ENCODE measurements at places on chromosomes 6 and 20.

DNA sequence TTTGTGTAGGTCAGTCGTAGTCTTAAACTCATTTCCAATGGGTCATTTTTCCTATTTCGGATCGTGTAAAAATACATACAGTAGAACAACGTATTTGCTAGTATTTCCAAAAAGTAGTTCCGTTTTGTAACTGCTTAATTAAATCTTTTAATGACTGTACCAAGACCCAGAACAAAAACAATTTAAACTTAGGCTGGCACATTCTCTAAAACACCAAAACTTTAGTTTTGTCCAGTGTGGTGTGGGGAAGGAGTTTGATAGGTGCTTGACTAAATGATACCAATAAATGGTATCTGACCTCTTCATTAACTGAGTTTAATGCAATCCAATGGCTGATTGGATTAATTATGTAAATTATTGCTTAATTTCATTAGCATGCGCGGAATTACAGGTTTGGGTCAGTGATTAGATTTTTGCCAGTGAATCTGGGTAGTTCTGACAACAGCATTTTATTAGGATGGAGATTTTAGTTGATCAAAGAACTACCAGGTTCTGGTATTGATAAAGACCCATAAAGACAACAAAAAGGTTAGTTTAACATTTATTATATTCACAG, 20.8 kb downstream of the OR2B2 start:
- no peak for DNase-seq

GRCh38 chr6:146850238-146850896, 251.6 kb downstream of the ADGB start:
- DNase-seq, result no peak

GRCh38 chr20:17531665-17532025, 466 bp upstream of the BFSP1 start:
- no peak for DNase-seq

DNA sequence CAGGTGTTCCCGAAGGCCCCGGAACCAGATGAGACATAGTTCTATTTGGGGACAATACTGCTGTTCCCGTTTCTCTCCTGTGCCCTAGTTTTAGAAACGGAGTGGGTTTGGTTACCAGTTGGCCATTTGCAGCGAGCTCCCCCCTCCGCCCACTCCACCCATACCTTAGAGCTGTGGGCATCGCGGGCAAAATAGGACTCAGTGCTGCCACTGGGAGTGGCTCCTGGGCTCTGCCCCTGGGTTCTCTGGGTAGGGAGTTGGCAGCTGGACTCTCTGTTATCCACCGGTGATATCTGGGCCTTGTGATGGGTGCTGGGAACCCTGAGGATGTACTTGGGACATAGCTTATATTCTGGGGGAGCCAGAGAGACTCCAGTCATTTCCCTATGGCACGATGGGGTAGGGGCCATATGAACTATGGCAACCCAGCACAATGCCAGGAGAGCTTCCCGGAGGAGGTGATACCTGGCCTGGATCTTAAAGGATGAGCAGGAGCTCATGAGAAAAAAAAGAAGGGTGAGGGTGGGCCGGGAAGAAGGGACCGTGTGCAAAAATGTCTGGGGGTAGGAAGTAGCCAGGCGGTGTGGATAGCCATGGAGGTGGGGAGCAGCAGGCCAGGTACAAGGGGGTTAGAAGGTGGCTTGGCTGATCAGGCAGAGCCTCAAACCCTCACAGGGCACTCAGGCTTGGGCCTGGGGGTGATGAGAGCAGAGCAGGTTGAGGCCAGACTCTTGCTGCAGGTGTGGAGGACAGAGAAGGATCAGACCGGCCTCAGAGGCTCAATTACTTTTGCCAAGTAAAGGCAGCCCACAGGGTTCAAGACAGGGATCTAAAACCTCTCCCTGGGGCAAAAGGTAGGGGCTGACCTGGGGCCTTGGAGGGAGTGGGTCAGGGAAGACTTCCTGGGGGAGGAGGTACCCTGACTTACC, 9.6 kb downstream of the SRC start:
- DNase-seq, result no peak

- no peak for DNase-seq
These were observed 22.3 kb downstream of the BNIP5 start for GRCh38 chr6:36314221-36315014.

DNA sequence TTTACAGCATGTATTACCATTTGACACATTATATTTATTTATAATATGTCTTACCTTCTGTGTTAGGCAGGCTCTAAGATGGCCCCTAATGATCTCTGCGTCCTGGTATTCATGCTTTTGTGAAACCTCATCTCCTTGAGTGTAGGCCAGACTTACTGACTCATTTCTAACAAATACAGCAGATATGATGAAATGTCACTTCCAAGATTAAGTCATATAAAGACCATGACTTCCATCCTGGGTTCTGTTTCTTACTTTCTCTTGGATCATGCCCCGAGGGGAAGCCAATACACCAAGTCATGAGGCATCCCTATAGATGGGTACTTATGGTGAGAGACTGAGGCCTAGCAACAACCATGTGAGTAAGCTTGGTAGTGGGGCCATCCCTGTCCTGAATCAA, 30.2 kb downstream of the ZHX3 start:
- DNase-seq, result no peak

- no peak for DNase-seq
These were observed 68.2 kb downstream of the PRDM1 start for GRCh38 chr6:106154326-106154725.

DNA sequence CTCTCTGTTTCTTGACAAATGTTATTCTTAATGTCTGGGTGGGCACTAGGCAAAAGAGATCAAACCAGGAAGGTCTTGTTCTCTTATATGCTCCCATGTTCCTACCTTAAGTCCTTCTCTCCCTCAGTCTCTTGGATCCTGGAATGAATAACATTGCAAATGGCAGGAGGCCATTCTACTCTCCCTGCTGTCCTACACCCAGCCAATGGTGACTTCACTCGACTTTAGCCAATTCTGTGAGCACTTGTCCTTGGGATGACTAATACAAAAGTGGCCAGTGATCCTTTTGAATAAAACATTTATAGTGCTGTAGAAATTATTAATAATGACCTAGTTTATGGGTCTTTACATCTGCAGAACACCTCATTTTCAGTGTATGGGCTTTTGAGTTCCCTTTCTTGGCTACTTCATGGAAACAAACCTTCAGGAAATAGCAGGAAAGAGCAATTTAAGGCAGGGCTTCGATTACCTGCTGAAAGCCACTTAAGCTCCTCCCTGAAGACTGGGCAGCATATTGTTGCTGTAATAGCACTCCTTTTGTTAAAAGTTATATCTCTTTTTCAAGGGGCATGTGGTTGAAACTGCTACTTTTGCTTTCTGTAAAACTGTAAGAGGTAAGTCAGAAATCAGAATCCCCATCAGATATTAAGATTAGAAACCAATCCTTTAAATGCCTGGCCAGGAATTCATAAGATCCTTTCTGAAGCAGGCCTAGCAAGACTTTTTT, 10.5 kb downstream of the OTOR start:
- DNase-seq, result no peak

DNA sequence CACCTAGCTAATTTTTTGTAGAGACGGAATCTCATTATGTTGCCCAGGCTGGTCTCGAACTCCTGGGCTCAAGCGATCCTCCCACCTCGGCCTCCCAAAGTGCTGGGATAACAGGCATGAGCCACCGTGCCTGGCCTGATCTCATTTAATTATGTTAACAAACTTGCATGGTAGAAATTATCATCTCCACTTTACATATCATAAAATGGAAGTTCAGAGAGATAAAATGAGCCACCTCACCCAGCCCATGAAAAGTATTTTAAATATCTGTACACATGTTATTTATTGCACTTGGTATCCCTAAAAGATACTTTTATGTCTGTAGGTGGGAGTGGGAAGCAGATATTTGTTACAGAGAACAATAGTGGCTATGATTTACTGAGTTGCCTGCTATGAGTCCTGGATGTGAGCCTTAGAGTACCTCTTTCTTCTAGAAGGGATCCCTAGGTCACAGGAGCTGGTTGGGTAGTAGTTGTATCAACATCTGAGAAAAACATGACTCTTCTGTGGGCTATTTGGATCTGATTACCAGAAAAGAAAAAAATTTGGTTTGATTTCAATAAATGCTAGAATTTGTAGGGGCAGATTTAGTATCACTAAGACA, 52.4 kb upstream of the EIF2S2 start:
- DNase-seq, result no peak

DNA sequence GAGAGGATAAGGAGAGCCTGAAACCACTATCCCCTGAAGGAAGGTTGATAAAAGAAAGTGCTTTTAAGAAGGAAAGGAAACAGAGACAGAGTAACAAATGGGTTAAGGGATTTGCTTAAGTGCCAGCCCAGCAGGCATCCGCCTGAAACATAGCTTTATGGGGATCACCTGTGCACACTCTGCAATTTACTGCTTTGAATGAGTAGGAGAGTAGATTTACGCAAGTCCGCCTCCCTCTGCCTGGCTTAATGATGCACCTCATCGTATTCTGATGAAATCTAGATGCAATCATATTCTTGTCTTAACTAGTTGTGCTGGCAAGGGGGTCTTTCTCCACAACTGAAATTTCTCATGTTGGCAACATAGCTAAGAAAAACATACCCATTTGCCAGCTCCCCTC, 101.1 kb upstream of the ID4 start:
- DNase-seq, result peak; percentile 56

- no peak for DNase-seq
These were observed 34.5 kb upstream of the HBS1L start for GRCh38 chr6:135088818-135089809.
